ENCODE measurements at places on chromosomes 5 and 9. TPM values are rescaled to one million over a fixed set of nuclear protein-coding genes. Genes with fewer than 3 reads are reported as not detected.
A peak's percentile ranks its signal among the peaks of the same experiment; 100 is the strongest.

CNTLN gene
- 1.6 TPM for total RNA-seq

GRCh38 chr5:5422819-5423515 lies 490 bp downstream of the ICE1 start:
- H3K27me3 ChIP-seq, result no peaks in the 10 kb centered on the region
- H3K4me3 ChIP-seq, result peak overlapping the region; percentile 97
- peak overlapping the region; percentile 98 for H3K27ac ChIP-seq
- DNase-seq, result peak; percentile 66
- H3K36me3 ChIP-seq, result peaks cover 2% of the 10 kb centered on the region
- peaks cover 25% of the 10 kb centered on the region for H3K4me1 ChIP-seq

GMCL2 gene
- total RNA-seq, result 0.07 TPM

- no peaks in the 10 kb centered on the region for H3K36me3 ChIP-seq
- no peak for DNase-seq
- peaks cover 5% of the 10 kb centered on the region for H3K27me3 ChIP-seq
- no peaks in the 10 kb centered on the region for H3K4me1 ChIP-seq
- no peak overlapping the region for H3K27ac ChIP-seq
These were observed 134.6 kb upstream of the CPEB4 start for GRCh38 chr5:173753307-173754168.

DNA sequence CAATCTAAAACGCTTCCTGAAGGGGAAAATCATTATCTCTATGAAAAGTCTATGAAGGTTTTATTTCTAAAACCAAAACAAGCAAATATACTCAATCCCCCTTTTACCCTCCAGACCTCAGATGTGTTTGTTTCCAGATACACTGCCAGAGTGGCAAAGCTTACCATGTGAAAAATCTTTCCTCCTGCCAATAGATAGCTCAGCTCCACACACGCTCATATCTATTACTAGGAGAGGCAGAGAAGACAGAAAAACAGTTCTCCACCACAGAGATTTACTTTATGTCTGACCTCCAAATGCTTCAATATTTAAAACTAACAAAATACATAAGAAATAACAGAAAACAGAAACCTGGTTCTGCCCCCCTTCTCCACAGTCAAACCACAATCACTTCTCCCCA lies 7.0 kb downstream of the IRX2 start:
- H3K27me3 ChIP-seq, result peaks cover 65% of the 10 kb centered on the region
- no peak for DNase-seq
- H3K4me3 ChIP-seq, result no peak overlapping the region
- H3K27ac ChIP-seq, result no peak overlapping the region

DNA sequence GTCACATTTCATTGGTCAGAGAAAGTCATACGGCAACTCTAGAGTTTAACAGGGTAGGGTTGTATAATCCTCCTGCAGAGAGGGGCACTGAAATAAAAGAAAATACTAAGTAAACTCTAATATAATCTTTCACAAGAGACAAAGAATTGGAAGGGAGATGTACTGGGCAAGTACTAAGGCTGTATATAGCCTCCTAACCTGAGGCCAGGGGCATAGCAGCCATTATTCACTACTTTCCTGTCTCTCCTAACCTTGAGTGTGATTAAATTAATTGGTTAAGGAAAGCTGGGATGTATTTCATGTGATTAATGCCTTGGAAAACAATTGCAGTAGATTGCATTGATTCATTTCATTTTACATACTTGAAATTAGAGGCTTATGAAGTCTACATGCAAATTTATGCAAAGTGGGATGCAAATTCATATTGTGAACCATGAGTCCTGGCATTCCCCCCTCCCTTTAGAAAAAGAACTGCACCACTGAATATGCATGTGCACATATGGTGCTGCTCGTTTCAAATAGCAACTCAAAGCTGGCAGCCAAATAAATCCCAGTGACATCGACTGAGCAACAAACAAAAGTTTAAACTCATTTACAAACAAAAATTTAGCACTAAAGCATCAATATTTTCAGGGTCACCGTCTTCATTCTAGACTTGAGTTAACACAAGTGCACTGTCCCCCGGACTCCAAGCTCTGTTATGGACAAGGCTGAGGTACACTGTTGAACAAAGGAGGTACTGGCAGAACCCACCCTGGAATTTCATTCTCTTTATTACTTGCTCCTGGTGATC lies 70.0 kb downstream of the DMAC1 start:
- DNase-seq, result no peak
- peaks cover 1% of the 10 kb centered on the region for H3K27me3 ChIP-seq
- no peaks in the 10 kb centered on the region for H3K36me3 ChIP-seq
- no peak overlapping the region for H3K27ac ChIP-seq
- H3K4me3 ChIP-seq, result no peak overlapping the region

DNA sequence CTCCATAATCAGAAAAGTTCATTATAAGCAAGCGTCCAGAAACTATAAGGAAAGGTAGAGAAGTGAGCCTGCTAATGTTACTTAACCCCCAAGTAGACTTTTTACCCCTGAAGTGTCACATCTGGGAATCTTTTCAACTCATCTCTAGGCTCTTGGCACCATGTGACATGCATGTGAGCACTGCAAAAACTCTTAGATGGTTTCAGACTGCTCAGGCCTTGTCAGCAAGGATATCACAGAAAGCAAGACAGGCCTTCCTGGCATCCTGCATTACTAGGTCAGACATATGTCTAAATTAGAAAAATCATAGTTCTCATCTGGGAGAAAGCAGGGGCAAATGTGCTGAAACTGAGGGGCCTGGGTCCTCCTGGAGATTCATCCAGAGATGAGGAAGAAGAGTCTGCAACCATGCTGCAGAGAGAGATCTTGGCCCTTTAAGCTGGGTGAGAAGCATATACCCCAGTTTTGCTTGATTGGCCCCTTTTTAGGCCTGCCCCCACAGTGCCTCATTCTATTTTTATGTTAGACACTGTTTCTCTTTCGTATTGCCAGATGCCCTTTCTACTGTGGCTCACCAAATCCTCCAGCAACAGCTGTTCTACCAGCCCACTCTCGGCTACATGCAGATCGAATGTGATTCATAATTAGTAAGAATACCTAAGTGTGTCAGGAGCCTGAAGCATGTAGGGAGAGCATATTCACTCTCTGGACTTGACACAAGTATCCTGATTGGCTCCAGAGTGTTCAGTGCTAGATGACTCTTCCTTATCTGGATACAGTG lies 19.0 kb downstream of the TMEM8B start:
- no peak for DNase-seq
- H3K4me3 ChIP-seq, result no peak overlapping the region
- H3K36me3 ChIP-seq, result no peaks in the 10 kb centered on the region
- no peak overlapping the region for H3K27ac ChIP-seq

IL9 gene
- total RNA-seq, result not detected

DNA sequence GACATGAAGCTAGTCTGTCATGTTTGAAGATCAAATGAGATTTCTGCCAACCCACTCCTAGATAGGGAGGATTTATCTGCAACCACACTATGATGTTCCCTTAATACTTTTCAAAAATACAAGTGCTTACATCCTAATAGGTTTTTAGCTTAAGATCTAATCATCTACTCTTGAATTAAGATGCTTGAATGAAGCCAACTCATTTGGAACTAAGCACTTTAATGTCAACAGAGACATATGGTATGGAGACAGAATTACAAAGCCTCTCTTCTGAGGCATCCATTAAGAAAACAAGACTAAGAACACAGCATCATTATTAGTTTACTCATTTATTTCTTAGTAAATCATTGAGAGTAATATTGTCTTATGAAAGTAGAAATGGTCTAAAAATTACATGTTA lies 139.3 kb upstream of the NFIB start:
- H3K36me3 ChIP-seq, result no peaks in the 10 kb centered on the region
- no peak for DNase-seq
- no peaks in the 10 kb centered on the region for H3K27me3 ChIP-seq

GRCh38 chr9:89542401-89543021 lies 44.6 kb upstream of the SEMA4D start:
- no peak for DNase-seq
- no peaks in the 10 kb centered on the region for H3K27me3 ChIP-seq
- H3K27ac ChIP-seq, result peak overlapping the region; percentile 20
- peaks cover 13% of the 10 kb centered on the region for H3K36me3 ChIP-seq
- H3K4me1 ChIP-seq, result peaks cover 40% of the 10 kb centered on the region

GRCh38 chr5:33035851-33036527 lies 324.9 kb downstream of the NPR3 start:
- no peak overlapping the region for H3K27ac ChIP-seq
- no peaks in the 10 kb centered on the region for H3K36me3 ChIP-seq
- H3K4me1 ChIP-seq, result no peaks in the 10 kb centered on the region
- no peak for DNase-seq
- H3K27me3 ChIP-seq, result no peaks in the 10 kb centered on the region

GFI1B gene
- not detected for total RNA-seq

DNA sequence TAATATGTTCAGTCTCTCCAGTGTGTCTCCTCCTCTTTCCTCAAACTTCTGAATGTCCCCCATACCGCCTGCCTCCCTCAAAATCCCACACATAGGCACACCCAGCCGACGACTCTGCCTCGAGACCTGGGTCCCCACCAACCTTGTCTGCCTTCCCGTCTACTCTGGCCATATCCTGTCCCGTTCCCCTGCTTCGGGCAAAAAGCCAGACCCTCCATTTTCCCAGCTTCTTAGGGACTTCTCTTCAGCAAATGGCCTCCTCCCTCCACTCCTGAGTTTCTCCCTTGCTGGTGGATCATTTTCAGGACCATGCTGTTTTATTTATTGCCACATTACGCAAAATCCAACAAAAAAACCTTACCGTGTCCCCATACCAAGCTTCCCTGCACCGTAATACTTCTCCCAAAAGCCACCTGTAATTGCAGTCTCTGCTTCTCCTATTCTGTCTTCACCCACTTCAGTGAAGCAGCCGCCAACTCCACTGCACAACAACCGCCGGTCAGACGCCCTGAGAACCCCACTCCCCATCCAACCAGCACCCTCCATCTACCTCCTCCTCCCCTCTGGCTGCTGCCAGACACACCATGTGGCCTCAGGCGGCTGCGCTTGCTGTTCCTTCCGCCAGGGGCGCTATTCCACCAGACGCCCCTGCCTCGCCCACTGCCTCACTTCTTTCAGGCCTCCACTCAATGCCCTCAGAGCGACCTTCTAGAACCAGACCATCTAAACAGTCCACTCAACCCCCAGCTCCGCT lies 117.0 kb downstream of the TRPM6 start:
- H3K36me3 ChIP-seq, result no peaks in the 10 kb centered on the region
- DNase-seq, result peak; percentile 79
- H3K4me1 ChIP-seq, result peaks cover 13% of the 10 kb centered on the region
- H3K4me3 ChIP-seq, result no peak overlapping the region
- peak overlapping the region; percentile 75 for H3K27ac ChIP-seq

FAF2 gene
- 43.9 TPM for total RNA-seq

ZNF354C gene
- total RNA-seq, result 4.0 TPM

DNA sequence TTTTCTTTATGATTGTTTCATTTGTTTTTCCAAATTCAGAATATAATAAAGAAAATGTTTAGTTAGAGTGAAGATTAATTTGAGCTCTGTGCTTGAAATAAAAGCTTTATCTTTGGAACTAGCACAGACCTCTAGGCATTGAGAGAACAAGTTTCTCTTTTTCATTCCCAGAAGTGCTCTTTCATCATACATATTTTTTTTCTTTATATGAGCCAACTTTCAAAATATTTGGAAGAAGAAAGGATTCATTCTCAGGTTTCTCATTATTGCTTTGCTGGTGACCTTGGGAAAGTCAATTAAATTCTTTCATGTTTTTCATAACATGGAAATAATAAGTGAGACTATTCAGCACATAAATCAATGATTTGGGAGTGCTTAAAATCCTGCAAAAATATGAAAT lies 16.8 kb downstream of the CTXN3 start:
- no peak overlapping the region for H3K27ac ChIP-seq
- DNase-seq, result no peak
- H3K4me1 ChIP-seq, result no peaks in the 10 kb centered on the region
- no peak overlapping the region for H3K4me3 ChIP-seq
- H3K36me3 ChIP-seq, result no peaks in the 10 kb centered on the region

GRCh38 chr5:25448646-25449045 lies 803.9 kb upstream of the CDH10 start:
- no peaks in the 10 kb centered on the region for H3K36me3 ChIP-seq
- H3K27me3 ChIP-seq, result no peaks in the 10 kb centered on the region
- H3K27ac ChIP-seq, result no peak overlapping the region
- H3K4me3 ChIP-seq, result no peak overlapping the region
- H3K4me1 ChIP-seq, result no peaks in the 10 kb centered on the region

- no peak for DNase-seq
- no peak overlapping the region for H3K4me3 ChIP-seq
- peaks cover 59% of the 10 kb centered on the region for H3K27me3 ChIP-seq
- H3K36me3 ChIP-seq, result peaks cover 3% of the 10 kb centered on the region
- H3K4me1 ChIP-seq, result peaks cover 10% of the 10 kb centered on the region
These were observed 2.8 kb upstream of the PRDM12 start for GRCh38 chr9:130661451-130662098.

GRCh38 chr9:34513567-34514214 lies 9.1 kb downstream of the ENHO start:
- DNase-seq, result no peak
- no peak overlapping the region for H3K4me3 ChIP-seq
- H3K27me3 ChIP-seq, result peaks cover 4% of the 10 kb centered on the region
- H3K27ac ChIP-seq, result no peak overlapping the region

DNA sequence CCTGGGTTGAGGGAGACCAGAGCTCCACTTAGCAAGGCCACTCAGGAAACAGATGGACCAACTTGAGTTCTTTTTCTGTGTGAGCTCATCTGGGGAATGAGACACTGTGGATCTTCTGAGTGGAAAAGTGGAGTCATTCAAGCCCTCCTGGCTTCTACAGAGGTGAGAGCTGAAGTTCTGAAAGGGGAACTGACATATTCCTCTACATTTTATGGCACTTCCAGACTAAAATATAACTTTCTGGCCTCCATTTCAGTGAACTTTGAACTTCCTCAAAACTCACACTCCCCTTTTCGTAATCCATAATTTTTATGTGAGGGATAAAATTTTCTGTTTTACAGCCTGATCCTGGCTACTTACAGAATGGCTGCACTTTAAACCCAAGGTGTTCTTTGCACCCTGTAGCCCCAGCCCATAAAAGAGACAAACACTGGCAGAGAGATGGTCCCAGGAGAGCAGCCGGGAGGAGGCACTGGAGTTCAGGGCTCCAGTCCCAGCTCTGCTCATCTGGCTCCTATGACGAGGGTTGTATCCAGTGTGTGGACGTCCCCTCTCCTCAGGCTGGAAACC lies 10.8 kb downstream of the SPAAR start:
- H3K27ac ChIP-seq, result no peak overlapping the region
- H3K4me3 ChIP-seq, result no peak overlapping the region

CDC23 gene
- total RNA-seq, result 46.6 TPM

GAS1 gene
- 0.14 TPM for total RNA-seq

CNTNAP3B gene
- total RNA-seq, result not detected

DNA sequence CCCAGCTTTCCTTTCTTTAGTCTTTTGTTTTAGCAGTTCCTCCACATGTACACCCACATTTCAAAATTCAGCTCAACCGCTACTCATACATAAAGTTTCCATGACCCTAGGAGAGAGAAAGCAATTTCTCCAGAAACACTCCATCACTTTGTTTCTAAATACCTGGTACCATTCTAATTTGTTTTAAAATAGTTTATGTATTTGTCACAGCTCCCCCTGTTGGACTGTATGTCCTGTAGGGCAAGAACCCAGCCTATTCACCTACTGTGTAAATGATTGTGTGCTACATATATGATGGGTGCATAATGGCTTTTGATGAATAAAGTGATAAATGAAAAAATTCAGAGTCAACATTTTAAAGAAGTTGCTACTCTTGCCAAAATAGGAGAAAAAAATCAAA lies 139.1 kb downstream of the COX7C start:
- no peak overlapping the region for H3K27ac ChIP-seq
- DNase-seq, result no peak
- no peaks in the 10 kb centered on the region for H3K4me1 ChIP-seq

GRCh38 chr9:110115826-110116542 lies 92.0 kb downstream of the C9orf152 start:
- no peak overlapping the region for H3K4me3 ChIP-seq
- peaks cover 8% of the 10 kb centered on the region for H3K4me1 ChIP-seq
- no peaks in the 10 kb centered on the region for H3K27me3 ChIP-seq

GRCh38 chr5:17763301-17763700 lies 129.0 kb downstream of the TAF11L14 start:
- no peaks in the 10 kb centered on the region for H3K36me3 ChIP-seq
- no peaks in the 10 kb centered on the region for H3K27me3 ChIP-seq
- no peaks in the 10 kb centered on the region for H3K4me1 ChIP-seq
